Ascending aorta (tissue), 2 donors: ENCODE measurements at places on chromosomes 4 and X. TPM values are rescaled to one million over a fixed set of nuclear protein-coding genes. Genes with fewer than 3 reads are reported as not detected.

MAB21L2 gene
- not detected for total RNA-seq

PDE6B gene
- total RNA-seq: not detected

ATP2B3 gene
- total RNA-seq: 0.32 TPM

MAGEA2 gene
- not detected for total RNA-seq

USP53 gene
- total RNA-seq: 75.4 TPM

FAT1 gene
- 52.9 TPM for total RNA-seq

IRF2 gene
- total RNA-seq: 39.6 TPM

RPS3A gene
- 1,276 TPM for total RNA-seq

ANKRD50 gene
- total RNA-seq: 26.9 TPM

PABPC1L2A gene
- total RNA-seq: not detected

CSN1S1 gene
- total RNA-seq: not detected

MAGEE2 gene
- not detected for total RNA-seq

EDA gene
- 1.7 TPM for total RNA-seq

TMPRSS11A gene
- total RNA-seq: not detected

PABPC1L2B gene
- not detected for total RNA-seq

TRIML2 gene
- total RNA-seq: not detected

CFAP99 gene
- total RNA-seq: not detected

ASB5 gene
- total RNA-seq: not detected

PNMA5 gene
- total RNA-seq: not detected

TKTL2 gene
- not detected for total RNA-seq

MAGEA8 gene
- total RNA-seq: not detected

PDZD4 gene
- 23.2 TPM for total RNA-seq

ZNF157 gene
- total RNA-seq: not detected

SLBP gene
- 218 TPM for total RNA-seq

RRH gene
- not detected for total RNA-seq

PCYT1B gene
- 0.21 TPM for total RNA-seq

CLCN4 gene
- 4.4 TPM for total RNA-seq

GPRASP2 gene
- 8.7 TPM for total RNA-seq

NUDT10 gene
- total RNA-seq: not detected

HSFX4 gene
- not detected for total RNA-seq

TRMT10A gene
- not detected for total RNA-seq
